HuH-7 (cell line): ENCODE measurements at places on chromosomes 4 and X.

DNA sequence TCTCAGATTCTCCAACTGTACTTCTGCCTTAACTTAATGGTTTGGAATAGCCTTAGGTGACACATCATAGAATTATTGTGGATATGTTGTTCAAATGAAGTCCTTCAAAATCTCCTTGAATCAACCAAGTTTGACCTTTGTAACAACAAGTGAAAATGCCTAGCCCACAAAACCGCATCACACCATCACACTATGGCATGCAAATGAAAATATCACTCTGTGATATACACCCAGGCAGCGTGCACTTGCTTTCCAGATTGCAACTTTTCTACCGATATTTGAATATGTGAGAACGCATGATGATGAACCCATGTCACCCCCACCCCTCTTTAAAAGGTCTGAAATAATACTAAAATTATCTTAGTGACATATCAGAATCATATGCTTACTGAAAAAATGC is 656.7 kb downstream of the GABRG1 start:
- no peak for DNase-seq

DNA sequence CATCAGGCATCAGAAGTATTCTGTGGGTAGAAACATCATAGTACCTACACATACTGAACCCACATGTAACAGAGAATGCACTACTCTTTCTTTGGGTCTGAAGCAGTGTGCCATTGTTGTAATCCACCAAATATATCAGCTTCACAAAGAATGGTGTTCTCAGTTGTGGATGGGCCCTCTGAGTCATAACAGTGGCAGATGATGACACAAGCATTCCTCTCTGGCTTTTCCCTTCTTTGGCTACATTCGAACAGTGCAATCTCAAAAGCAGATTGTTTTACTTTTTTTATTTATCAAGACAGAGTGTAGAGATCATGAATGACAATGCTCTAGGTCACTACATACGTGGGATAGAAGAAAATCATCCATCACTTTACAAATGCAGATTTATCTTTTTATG is 247.2 kb upstream of the EPHA5 start:
- DNase-seq = no peak

DNA sequence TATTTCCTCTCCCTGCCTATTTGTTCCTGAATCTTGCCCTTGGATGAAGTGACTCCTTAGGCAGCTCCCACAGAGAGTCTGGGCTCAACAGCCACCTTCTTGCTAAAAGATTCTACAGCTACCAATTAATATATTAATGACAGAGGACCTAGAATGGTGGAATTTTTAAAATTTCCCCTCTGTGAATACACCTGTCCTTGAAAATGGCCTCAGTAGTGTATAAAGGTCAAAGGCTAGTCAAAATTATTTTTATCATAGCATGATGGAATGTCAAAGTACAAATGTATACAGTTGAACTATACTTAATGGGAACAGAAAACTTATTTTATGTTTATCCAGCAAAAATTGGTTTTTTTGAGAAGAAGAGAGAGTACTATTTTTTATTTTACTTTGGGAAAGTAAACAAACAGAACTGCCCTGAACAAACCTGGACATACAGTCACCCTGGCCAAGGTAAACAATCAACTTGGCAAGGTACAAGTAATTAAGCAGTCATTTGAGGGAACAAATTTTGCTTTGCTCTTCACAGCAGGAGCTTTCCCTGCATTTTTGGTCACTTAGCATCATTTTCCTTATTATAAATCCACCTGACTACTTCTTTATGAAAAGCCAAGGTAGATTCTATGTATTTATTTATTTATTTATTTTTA is 250.8 kb downstream of the INPP4B start:
- no peak for DNase-seq

DNA sequence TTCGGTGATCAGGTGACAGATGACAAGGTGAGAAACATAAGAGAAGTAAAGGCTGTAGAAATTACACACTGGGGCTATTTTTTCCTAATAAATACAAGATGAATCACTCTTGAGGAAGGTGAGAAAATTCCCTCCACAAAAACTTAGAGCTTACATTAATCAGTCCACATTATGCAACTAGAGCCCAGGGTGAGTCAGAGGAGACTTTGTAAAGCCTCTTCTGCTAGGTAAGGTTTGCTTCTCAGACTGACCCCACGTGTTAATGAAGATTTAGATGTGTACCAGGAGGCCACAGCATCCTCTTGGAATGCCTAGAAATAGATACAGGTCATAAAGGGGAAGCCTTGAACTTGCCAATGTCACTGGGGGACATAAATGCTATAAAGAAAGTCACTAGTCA is 396.0 kb upstream of the SMIM31 start:
- no peak for DNase-seq

GRCh38 chr4:94156826-94157225 is 50.8 kb upstream of the SMARCAD1 start:
- no peak for DNase-seq
